Brain pericyte (primary cell): ENCODE measurements at places on chromosomes 5 and 9.
A peak's percentile ranks its signal among the peaks of the same experiment; 100 is the strongest.

GRCh38 chr5:66993882-66994281, 202.7 kb downstream of the CD180 start:
- no peak for DNase-seq

- no peak for DNase-seq
These were observed 3.0 kb upstream of the TJP2 start for GRCh38 chr9:69171049-69171448.

- peak; percentile 68 for DNase-seq
These were observed 31.4 kb downstream of the ACTBL2 start for GRCh38 chr5:57450991-57451876.

DNA sequence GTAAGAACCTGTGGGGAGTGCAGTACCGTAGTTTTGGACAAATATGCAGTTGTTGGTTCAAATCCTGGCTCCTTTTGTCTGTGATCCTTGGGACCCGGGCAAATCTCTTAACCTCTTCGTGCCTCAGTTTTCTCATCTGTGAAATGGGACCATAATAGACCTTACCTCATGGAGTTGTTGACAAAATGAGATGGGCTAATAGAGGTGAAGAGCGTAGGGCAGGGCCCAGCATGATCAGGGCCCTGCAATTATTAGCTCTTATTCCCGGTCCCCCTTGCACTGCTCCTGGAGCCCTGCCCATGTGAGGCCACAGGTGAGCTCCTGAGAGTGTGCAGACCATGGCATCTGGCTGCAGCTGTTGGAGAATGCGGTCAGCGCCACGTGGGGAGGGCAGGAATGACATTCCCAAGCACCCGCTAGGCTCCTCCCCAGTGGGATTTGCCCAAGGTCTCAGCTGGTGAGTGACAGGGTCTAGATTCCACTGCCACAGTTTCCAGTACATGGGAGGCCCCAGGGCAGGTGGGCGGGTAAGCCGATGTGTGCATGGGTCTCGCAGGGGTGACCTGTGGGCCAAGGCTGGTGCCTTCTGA, 41.0 kb downstream of the NEK6 start:
- no peak for DNase-seq

DNA sequence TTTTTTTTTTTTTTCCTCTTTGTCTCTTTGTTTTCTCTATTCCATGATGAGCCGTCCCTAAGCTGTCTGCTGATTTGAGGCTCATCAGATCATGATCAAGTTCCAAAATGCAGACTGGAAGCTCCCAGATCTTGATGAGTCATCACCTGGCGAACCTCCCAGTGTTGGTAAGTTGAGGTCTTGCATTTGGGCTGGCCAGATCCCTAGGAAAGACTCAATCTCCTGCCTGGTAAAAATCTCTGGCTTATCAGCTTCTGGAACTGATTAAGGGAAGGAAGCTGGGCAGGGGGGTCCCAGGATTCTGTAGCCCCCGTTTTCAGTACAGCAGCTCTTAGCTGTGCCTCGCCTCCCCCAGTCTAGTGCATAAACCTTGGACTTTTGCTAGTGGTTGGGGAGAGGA, 69.0 kb downstream of the TSPAN17 start:
- no peak for DNase-seq

DNA sequence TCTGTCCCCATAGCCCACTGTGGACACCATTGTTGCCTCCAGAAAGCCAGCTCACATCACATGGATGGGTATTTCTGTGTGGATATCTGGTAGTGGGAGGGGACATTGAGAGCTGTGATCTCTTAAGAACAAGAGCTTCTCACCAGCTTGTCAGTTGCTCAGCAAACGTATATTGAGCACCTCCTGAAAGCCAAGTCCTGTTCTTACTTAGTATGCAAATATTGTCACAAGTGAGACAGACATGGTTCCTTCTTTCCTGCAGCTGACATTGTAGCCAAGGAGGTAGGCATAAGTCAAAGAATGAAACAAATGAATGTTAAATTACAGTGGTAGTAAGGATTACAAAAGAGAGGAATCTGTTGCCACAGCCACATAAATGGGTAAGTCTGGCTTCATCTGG, 3.8 kb downstream of the TCOF1 start:
- no peak for DNase-seq

DNA sequence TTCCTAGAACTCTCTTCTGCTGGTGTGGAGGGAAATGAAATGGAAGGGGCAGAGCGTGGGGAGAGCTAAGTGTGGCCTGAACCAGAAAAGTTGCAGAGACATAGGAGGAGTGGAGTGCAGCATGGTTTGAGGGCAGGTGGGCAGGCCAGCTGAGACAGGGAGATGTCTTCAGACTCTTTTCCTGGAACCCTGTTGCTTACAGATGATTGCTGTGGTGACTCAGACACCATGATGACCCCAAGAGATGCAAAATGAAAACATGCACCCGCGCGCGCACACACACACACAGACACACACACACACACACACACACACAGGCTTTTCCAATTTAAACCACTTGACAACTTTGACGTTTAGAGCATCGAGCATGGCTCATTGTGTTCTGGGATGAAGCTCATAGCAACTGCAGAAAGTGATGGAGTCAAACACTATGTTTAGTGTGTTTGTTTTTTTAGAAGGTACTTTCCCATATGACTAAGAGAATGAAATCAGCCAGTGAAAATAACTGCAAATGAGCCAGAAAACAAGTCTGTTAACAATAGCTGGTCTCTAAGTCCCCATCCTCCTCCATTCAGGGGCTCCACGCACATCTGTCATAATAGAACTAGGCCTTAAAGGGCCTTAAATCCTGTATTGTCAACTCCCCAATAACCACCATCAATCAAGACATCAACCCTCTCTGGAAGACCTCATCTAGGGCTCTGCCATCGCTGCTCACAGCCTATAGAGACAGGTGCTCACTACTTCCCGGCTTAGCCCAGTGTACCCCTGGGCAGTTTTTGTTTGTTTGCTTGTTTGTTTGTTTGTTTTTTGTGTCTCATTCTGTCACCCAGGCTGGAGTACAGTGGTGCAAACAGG, 9.6 kb downstream of the TMOD1 start:
- no peak for DNase-seq

DNA sequence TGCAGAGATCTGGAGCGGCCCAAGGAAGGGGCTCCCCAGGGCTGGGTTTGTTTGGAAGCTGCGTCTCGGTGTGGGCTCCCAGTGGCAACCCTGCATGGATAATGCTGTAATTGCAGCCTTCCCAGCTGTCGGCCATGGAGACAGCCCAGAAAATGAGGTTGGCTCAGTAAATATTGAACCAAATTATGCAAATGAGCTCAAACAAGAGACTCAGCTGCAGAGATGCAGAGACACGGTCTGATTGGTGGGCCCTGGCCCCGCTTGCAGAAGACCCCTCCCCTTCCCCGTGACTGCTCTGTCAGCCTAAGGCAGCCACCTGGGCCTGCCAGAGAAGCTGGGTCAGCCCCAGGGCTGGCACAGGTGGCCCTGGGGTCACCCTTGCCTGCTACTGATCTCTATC, 75.9 kb downstream of the RAD23B start:
- no peak for DNase-seq

DNA sequence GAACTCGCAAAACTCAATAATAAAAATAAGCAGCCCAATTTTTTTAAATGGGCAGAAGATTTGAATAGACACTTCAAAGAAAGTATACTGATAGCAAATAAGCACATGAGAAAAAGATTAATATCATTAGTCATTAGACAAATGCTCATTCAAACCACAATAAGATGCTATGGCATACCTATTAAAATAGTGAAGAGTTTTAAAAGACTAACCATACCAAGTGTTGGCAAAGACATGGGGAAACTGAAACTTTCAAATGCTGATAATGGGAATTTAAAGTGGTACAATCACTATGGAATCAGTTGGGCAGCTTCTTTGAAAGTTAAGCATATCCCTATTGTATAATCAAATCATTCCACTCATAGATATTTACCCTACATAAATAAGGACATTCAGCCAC, 26.6 kb upstream of the ORM1 start:
- no peak for DNase-seq

DNA sequence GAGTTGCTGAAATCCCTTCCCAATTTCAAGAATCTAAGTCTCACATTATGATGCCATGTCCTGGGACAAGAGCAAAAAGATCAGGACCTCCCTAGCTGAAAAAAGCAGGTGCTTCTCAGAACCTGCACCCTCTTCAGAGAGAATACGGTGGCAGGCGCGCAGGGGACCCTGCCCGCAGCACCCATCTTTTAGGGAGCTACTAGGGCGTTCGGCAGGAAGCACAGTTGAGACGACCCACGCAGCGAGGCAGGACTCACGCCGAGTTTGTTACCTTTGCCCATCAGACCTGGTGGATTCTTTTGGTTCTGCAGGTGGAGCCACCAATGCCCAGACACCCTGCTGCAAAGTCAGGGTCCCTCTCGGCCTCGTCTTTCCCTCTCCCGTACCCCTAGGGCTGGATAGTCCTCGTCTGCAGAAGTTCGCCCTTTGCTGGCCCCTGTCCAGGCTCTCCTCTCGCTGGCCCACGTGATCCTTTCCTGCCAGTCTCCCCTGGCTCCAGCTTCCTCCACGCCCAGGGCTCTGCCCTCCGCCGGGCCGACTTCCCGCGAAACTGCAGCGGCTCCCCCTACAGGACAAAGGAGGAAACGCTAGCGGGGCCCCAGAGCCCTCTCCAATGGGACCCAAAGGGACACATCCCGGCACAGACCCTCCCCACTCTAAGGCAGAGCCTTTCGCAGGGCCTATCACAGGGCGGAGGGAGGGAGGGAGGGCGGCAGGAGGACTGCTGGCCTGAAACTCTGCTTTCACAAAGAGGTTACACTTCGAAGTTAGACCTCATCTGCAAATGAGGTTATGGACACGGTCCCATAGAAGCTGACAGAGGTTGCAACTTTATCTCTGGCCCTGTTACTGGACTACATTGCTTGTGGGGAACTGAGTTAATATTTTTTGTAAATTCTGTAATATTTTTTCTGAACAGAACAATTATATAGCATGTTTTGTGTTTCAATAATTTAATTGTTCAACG, 28.8 kb downstream of the TMEM174 start:
- DNase-seq: no peak

- DNase-seq: no peak
These were observed 25.1 kb upstream of the MED10 start for GRCh38 chr5:6403416-6403815.

- no peak for DNase-seq
These were observed 113.4 kb downstream of the TLE1 start for GRCh38 chr9:81575956-81576355.

DNA sequence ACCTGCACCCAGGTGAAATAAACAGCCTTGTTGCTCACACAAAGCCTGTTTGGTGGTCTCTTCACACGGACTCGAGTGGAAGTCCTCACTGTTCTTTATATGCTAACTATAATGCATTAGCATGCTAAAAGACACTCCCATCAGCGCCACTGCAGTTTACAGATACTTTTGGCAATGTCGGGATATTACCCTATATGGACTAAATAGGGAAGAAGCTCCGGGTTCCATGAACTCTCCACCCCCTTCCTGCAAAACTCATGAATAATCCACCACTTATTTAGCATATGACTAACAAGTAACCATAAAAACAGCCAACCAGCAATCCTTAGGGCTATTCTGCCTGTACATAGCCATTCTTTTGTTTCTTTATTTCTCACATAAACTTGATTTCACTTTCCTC, 426.2 kb upstream of the PTPRD start:
- no peak for DNase-seq

DNA sequence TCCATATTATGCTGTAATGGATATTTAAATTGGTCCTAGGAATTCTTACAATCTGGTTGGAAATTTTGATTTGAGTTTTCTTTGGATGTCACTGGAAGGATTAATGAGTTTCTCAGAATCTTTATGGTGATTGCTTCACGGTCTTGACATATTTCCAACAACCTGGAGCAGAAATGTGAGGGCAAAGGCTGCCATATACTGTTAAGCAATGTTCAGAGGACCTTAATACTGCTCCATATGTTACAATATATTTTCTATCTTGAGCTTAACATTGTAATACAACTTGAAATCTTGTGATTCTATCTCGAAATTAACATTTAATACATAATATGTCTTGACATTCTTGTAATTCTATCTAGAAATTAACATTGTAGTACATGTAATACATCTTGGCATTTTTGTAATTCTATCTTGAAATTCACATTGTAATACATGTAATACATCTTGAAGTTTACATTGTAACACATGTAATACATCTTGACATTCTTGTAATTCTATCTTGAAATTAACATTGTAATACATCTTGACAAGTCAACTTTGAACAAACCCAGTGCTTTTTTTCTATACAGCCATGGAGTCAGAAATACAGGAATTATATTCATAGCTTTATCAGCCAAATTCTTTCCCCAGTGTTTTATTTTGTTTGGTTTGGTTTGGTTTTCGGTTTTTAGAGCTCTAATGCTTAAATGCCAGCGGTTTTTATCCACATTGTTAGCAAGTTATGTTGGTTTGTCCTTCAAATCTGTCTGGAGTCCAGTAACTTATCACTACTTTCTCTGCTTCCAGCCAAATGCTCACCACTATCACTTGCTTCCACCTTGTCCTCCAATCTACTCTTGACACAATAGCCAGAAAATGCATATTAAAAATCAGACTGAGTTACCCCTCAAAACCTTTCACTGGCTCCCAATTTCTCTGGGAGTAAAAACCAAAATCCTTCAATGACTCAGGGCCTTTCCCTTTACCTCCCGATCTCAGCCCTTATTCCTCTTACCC, 3.0 kb upstream of the TUT7 start:
- no peak for DNase-seq

DNA sequence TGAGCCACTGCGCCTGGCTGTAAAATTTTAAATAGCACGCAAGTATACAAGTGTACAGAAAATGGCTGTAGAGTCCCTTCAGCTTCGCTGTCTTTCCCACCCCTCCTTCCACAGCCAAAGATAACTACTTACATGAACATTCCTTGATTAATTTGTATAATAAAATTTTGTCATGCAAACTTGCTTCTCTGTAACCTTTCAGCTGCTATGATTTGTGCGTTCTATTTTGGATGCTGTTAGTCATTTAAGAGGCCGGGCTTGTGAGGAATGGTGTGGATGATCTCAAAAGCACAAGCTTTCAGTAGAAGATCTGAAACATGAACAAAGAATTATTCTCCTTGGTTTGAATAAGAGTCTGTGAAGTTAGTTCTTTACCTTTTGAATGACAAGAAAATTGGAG, 115.0 kb upstream of the TLE1 start:
- DNase-seq: no peak

DNA sequence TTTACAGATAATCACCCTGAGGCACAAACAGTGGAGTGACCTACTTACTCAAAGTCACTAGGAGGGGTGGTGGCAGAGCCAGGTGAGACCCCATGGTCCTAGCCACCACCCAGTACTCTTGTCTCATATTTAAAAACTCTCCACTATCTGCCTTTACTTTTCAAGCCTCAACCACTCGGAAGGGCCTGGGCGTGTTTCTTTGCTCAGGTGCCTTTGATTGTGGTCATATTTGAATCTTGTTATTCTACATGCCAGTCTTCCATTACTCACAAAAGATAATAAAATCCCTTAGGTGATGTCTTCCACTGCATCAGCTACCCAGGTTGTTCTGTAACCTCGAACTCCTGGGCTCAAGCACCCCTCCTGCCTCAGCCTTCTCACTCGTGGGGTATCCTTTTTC, 20.7 kb upstream of the TRIM36 start:
- DNase-seq: no peak
